Natural killer cell treated with Interleukin-12 subunit alpha and Interleukin-12 subunit beta and Interleukin-15 and Interleukin-18, amount 100 ng/mL, for 72 hours (primary cell): ENCODE measurements at places on chromosomes 13 and 19. TPM values are rescaled to one million over a fixed set of nuclear protein-coding genes. Genes with fewer than 3 reads are reported as not detected.

DNA sequence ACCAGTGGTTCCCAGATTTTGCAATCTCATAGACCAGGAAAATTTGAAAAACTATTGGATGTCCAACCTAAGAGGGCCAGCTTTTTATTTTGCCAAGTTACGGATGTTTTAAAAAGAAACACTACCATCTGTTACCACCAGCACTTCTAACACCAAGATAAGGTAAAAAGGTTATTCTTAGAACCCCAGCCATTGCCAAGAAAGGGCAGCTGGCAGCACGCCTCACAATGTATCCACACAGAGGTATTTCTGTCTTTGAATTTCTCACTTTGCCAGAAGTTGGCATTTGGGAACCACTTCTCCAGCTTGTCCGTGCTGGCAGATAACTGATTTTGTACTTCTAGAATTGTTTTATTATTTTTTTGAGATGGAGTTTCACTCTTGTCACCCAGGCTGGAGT lies 28.7 kb downstream of the CAPN12 start:
- no peaks in the 10 kb centered on the region for H3K27me3 ChIP-seq
- peaks cover 3% of the 10 kb centered on the region for H3K4me1 ChIP-seq
- no peak for DNase-seq
- H3K36me3 ChIP-seq: peaks cover 8% of the 10 kb centered on the region
- H3K4me3 ChIP-seq: no peak overlapping the region

DNA sequence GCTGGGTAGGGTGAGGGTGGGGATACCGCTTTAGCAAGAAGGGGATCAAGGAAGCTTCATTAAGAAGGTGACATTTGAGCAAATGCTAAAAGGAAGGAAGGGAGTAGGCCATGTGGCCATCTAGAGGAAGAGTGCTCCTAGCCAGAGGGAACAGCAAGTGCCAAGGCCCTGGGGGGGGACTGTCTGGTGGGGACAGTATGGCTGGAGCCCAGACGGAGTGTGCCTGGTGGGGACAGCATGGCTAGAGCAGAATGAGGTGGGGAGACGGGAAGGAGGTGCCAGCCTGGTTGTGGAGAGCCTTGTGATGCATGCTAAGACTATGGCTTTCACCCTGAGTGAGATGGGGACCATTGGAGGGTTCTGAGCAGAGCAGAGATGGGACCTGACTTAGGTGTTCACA lies 2.1 kb upstream of the TGFB1 start:
- no peaks in the 10 kb centered on the region for H3K27me3 ChIP-seq
- DNase-seq: no peak
- H3K36me3 ChIP-seq: no peaks in the 10 kb centered on the region
- H3K4me1 ChIP-seq: peaks cover 36% of the 10 kb centered on the region

FCAR gene
- not detected for total RNA-seq

CEACAM19 gene
- total RNA-seq: 1.6 TPM

OCEL1 gene
- 31.9 TPM for total RNA-seq
